ENCODE measurements at places on chromosomes 3 and 15. TPM values are rescaled to one million over a fixed set of nuclear protein-coding genes. Genes with fewer than 3 reads are reported as not detected.

The CRABP1 gene
- total RNA-seq, result 1.1 TPM

GRCh38 chr3:45216021-45216609 is 10.0 kb downstream of the TMEM158 start:
- DNase-seq, result no peak

DNA sequence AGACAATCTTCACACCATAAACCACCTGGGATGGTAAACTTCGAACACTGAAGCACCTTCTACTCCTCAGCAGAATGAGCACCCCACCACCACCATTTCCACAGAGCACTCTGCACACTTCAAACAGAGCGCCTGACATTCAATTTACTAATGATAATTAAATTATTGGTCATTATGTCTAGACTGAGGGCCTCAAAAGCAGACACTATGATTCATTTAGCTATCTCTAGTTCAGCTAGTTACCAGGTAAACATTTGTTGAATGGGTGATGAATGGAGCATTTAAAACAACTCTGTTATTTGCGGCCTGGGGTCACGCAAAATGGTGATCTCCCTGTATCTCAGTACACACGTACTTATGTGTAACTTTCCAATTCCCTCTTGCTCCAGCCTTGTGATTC is 40.9 kb downstream of the ACAP2 start:
- DNase-seq, result no peak

- peak; percentile 51 for DNase-seq
Observed at GRCh38 chr15:60740787-60741354, 261.9 kb upstream of the ICE2 start.

DNA sequence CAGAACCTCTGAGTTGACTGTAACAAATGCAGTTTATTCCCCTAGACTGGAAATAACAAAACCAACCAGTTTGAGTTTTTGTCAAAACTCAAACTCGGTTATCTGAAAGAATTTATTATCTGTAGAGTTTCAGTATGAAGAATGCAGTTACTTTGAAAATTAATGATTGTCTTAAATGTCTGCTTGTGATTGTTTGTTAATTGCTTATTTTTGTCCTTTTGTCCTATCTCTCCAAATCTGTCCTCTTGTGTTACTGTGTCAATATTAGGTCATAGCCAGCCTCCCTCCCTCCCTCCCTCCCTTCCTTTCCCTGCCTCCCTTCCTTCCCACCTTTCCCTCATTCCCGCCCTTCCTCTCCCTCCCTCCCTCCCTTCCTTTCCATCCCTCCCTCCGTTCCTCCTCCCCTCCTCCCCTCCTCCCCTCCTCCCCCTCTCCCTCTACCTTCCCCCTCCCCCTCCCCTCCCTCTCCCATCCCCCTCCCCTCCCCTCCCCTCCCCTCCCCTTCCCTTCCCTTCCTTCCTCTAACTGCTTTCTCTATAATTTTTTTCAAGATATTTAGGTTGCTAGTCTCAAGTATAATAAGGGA is 153.5 kb downstream of the FNDC3B start:
- DNase-seq, result no peak

DNA sequence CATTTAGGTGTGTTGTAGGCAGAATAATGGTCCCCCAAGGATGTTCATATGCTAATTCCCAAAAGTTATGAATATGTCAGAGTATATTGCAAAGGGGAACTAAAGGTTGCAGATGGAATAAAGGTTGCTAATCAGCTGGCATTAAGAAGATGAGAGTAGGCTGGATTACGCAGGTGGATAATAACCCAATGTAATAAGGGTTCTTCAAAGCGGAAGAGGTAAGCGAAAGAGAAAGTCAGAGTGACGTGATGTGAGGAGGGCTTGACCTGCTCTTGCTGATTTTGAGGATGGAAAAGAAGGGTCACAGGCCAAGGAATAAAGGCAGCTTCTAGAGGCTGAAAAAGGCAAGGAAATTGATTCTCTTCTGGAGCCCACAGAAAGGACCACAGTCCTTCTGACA is 104.0 kb downstream of the STRIT1 start:
- no peak for DNase-seq

GRCh38 chr15:68725736-68726135 is 95.0 kb downstream of the ANP32A start:
- peak; percentile 26 for DNase-seq

The VWA5B2 gene
- 65.8 TPM for total RNA-seq

The MAGI1 gene
- total RNA-seq, result 10.6 TPM

The PLSCR5 gene
- not detected for total RNA-seq

DNA sequence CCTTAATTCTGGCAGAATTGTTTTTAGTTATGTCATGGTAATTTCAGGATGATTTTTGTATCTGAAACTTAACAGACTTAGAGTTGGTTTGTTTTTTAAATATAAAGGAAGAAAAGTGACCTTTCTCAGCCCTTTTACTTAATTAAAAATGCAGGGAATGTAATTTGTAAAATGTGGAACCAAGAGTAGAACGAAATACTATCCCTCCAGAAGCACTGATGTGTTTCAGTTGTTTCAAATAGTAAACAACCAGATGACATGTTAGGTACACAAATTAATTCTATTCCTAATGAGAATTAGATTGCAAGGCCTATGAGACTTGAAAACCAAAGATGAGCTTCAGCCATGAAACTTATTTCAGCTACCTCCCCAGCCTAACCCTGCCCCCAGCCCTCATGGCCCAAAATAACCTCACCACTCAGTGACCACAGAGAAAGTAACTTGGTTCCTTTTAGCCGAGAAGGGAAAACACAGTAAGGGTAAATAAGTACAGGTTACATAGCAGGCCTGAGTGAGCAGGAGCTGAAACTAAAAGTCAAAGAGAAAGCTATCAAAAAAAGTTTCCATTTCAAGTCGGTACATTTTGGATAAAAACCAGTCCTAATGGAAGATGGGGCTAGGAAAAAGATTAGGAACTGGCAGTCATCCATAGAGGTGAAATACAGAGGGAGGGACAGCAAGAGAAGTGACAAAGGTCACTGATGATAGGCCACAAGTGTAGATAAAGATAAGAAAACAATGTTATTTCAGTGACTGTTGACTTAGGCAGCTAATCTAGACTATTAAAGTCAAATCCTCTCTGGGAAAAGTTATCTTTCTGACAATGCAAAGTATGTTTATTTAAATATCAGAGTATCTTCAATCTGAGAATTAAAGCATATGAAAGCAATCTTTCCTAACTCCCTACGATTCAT is 23.2 kb downstream of the SENP8 start:
- DNase-seq, result no peak

GRCh38 chr3:32240159-32240545 is 1.7 kb downstream of the CMTM8 start:
- no peak for DNase-seq

GRCh38 chr3:52298149-52299098 is 10.8 kb downstream of the GLYCTK start:
- no peak for DNase-seq

The SERPINI2 gene
- total RNA-seq, result not detected

The TICRR gene
- total RNA-seq, result 0.14 TPM

The ROBO2 gene
- 0.87 TPM for total RNA-seq

- DNase-seq, result peak; percentile 19
Observed at GRCh38 chr15:35289024-35289617, 204.0 kb upstream of the NANOGP8 start.

DNA sequence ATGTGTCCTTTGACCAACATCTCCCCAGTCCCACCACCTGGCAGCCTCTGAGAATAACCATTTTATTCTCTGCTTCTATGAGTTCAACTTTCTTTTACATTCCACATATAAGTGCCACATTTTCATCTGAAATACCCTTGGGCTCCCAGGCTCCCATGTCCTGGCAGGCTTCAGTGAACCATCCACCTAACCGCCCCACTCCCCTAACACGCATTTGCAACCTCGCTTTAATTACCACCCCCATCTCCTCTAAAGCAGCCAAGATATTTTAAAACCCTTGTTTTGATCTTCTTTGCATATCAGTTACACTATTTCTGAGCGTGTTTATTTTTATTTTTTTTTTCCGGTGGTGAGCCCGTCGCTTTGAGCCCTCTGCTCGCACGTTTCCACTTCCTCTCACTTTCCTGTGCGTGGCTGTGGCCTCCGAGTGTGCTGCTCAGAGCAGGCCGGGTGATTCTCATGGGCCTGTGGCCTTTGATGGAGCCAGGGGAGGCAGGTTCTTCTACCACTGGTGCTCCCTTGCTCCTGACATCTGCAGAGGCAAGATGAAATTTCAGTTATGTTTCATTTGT is 195.4 kb upstream of the LPP start:
- no peak for DNase-seq

GRCh38 chr15:89976246-89976600 is 24.9 kb upstream of the ZNF710 start:
- no peak for DNase-seq

GRCh38 chr3:142275856-142276255 is 50.5 kb upstream of the GK5 start:
- DNase-seq, result no peak

GRCh38 chr15:69668963-69669362 is 216.3 kb downstream of the RPLP1 start:
- no peak for DNase-seq

Measured in adrenal gland (tissue), 19 donors.